ENCODE measurements at places on chromosomes 2 and 18. TPM values are rescaled to one million over a fixed set of nuclear protein-coding genes. Genes with fewer than 3 reads are reported as not detected.

SCYGR7 gene
- not detected for total RNA-seq

GRCh38 chr18:78740876-78741275, 238.7 kb upstream of the SALL3 start:
- no peak overlapping the region for H3K4me3 ChIP-seq
- H3K27ac ChIP-seq = no peak overlapping the region
- DNase-seq = no peak
- peaks cover 16% of the 10 kb centered on the region for H3K36me3 ChIP-seq
- no peaks in the 10 kb centered on the region for H3K4me1 ChIP-seq

DNA sequence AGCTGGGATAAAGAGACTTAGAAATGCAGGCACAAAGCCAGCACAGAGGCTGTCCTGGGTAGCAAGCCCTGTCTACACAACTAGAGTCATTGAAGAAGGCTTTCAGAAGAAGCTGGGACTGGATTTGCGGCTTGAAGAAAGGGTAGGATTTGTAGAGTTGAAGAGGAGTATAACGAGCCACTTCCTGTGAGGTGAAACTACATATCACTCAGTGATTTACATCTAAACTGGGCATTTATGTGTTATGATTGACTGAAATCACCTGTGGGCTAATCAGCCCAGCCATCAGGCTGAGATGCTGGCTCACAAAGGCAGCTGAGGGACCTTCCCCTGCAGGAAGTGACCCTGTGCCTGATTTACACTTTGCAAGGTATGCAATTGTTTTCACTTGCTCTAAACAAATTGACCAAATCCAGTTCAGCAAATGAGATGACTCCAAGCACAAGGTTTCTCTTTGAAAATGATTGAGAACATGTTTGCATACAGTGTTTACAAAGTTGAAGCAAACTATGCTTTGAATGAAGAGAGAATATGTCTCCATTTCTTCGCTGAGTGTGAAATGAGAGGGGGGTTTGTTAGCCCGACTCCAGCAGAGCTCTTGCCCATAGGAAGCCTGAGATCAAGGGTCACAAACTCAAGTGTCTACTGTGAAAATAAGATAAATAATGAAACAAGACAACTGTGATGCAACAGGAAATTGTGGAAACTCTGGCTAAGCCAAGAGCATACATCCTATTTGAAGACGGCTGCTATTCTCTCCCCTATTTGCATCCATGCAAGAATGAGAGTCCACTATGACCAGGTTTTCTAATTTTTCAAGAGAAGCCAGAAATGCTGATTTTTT, 69.3 kb upstream of the HK2 start:
- no peaks in the 10 kb centered on the region for H3K36me3 ChIP-seq
- H3K4me1 ChIP-seq = peaks cover 18% of the 10 kb centered on the region
- no peak overlapping the region for H3K27ac ChIP-seq
- no peak for DNase-seq
- no peak overlapping the region for H3K4me3 ChIP-seq

DNA sequence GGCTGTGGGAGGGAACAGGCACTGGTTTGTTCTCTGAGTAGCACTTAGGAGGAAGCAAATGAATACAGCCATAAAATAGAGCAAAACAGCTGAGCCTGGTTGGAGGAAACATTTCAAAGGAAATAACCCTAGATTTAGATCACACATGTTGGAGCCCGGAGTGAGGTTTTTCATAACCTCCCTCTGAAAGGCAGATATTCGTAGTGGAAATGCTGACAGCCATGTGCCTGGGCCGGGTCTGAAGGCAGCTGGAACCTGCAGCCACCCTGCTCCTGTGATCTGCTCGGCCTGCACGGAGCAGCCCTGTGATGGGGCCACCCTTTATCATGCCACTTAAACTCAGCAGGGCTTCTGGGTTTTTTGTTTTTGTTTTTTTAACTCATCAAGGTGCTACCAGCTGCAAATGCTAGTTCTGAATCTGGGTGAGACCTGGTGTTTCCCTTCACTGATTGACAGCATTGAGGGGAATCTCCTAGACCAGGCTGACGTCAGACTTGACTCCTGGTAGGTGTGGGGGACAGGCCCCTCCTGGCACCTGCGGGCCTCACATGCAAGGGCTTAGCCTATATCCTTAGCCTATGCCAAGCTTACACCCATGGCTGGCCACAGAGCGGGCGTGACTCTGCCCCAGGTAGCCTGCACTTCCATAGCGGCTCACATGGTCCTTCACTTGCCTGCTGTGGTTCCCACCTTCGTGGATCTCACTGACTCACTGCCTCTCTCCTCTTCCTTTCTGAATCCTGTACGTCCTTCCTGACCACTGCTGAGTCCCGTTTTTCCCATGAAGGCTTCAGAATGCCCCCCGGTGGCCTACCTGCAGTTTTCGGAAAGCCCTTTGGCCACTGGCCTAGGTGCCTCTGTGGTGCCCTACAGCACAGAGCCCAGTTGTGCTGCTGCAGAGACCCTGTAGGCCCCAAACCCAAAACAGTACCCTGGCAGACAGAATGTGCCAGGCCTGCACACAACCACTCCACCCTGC, 217.3 kb downstream of the SEPTIN10 start:
- no peak overlapping the region for H3K27ac ChIP-seq
- H3K4me1 ChIP-seq = peaks cover 6% of the 10 kb centered on the region
- DNase-seq = peak; percentile 23
- no peaks in the 10 kb centered on the region for H3K27me3 ChIP-seq

ATP6V1B1 gene
- not detected for total RNA-seq

DNA sequence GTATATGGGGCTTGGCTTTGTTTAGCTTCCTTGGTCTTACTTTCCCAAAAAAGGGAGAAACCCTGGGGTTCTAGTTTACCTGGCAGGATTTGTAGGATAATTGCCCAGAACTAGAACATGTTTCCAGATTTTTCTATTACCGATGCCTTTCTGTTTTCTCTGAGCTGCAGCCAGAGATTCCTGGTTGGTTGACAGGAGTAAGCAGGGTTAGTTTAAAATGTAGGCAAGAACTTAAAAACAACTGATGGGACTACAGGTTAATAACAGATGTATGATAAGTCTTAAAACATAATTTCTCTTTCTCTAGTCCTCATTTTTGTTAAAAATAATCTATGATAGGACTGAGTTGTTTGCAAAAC, 38.9 kb upstream of the GMCL1 start:
- no peaks in the 10 kb centered on the region for H3K27me3 ChIP-seq
- H3K4me3 ChIP-seq = no peak overlapping the region
- H3K4me1 ChIP-seq = peaks cover 18% of the 10 kb centered on the region
- DNase-seq = no peak
- H3K36me3 ChIP-seq = no peaks in the 10 kb centered on the region

GRCh38 chr2:118295592-118296390, 207.5 kb downstream of the INSIG2 start:
- peaks cover 1% of the 10 kb centered on the region for H3K4me1 ChIP-seq
- DNase-seq = no peak
- no peak overlapping the region for H3K27ac ChIP-seq
- no peak overlapping the region for H3K4me3 ChIP-seq

DNA sequence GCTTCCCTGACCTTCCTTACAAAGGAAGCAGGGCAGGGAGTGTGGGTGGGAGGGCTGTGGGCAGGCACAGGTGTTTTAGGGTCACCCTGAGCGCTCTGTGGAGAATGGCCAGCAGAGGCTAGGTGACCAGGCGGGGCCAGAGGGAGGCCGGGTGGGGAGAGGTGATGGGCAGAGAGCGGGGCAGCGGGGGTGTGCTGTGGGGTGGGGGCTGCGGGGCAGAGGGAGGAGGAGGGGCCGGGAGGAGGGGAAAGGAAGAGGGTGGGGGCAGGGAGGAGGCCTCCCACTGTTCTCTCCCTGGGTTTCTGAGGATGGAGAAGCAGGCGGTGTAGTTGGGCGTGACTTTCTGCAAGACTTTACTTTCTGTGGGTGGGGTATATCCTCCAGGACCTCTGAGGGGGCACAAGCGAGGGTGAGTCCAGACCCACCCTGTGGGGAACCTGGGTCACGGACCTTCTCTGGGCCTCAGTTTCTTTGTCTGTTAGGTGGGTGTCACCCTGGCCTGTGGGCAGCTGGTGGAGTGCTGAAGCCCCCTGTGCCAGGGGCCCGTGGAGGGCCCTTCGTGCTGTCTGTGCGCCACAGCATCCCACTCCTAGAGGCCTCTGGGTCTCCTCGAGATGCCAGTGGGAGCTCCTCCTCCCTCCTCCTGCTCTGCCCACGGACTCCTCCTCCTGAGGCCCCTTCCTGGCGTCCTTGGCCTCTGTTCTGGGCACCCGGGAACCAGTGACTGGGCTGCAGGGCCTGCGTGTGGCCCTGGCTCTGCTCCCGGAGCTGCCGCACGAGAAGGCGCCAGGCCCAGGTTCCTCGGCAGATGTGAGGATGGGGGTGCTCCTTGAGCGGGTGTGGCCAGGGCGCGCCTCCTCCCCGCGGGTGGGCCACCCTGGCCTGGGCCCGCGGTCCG, 6.3 kb upstream of the NEU4 start:
- H3K4me3 ChIP-seq = no peak overlapping the region
- H3K27ac ChIP-seq = no peak overlapping the region
- H3K27me3 ChIP-seq = peaks cover 22% of the 10 kb centered on the region
- DNase-seq = no peak
- peaks cover 8% of the 10 kb centered on the region for H3K4me1 ChIP-seq

DNA sequence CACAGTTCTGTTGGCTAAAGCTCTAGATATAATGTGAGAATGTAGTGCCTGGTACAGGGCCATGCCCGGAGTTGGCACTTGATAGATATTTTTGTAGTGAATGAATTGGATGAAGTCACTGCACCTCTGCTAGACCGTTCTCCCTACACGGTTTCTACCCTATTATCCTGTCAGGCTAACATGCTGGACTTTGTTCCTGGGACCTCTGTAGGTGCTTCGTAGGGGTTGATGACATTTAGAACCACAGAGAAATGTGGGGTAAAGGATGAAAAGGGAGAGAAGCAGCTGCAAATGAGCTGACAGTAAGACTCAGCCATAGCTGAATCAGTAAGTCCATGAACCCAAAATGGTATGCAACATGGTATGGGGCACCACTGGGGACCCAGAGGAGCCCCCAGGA, 4.1 kb upstream of the FBLN7 start:
- no peak overlapping the region for H3K27ac ChIP-seq
- peaks cover 37% of the 10 kb centered on the region for H3K27me3 ChIP-seq
- no peak overlapping the region for H3K4me3 ChIP-seq
- no peak for DNase-seq
- H3K4me1 ChIP-seq = peaks cover 7% of the 10 kb centered on the region

GRCh38 chr2:192011196-192011595, 164.3 kb upstream of the CAVIN2 start:
- H3K27ac ChIP-seq = peak overlapping the region; percentile 80
- no peak overlapping the region for H3K4me3 ChIP-seq
- no peak for DNase-seq
- no peaks in the 10 kb centered on the region for H3K36me3 ChIP-seq
- peaks cover 41% of the 10 kb centered on the region for H3K4me1 ChIP-seq

GRCh38 chr2:39164089-39164488, 43.2 kb upstream of the SOS1 start:
- no peaks in the 10 kb centered on the region for H3K36me3 ChIP-seq
- peaks cover 6% of the 10 kb centered on the region for H3K4me1 ChIP-seq
- no peak overlapping the region for H3K27ac ChIP-seq
- DNase-seq = no peak
- H3K27me3 ChIP-seq = no peaks in the 10 kb centered on the region

- peaks cover 5% of the 10 kb centered on the region for H3K36me3 ChIP-seq
- H3K4me1 ChIP-seq = no peaks in the 10 kb centered on the region
Measured at GRCh38 chr2:238019962-238020361, 40.8 kb upstream of the SCLY start.

GRCh38 chr2:26395394-26395793, 6.3 kb upstream of the DRC1 start:
- no peak for DNase-seq
- no peak overlapping the region for H3K27ac ChIP-seq
- no peaks in the 10 kb centered on the region for H3K27me3 ChIP-seq
- no peak overlapping the region for H3K4me3 ChIP-seq
- no peaks in the 10 kb centered on the region for H3K36me3 ChIP-seq
- no peaks in the 10 kb centered on the region for H3K4me1 ChIP-seq

DNA sequence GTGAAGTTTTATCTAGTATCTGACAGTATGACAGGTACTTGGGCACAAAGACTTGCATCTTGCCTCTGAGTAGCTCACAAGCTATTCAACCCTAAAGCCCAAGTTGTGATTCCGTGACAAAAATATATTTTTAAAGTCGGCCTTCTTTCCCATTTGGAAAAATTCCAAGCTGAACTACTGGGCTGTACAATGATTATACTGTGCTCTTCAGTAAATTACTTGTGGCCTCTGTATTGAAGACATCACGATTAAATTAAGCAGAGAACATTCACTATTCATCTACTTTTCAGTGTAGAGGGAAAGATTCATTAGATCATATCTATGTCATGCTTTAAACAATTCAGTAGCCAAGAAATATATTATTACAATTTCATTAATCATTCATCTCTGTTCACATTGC, 282.2 kb downstream of the CDH2 start:
- H3K36me3 ChIP-seq = no peaks in the 10 kb centered on the region
- no peaks in the 10 kb centered on the region for H3K4me1 ChIP-seq
- no peaks in the 10 kb centered on the region for H3K27me3 ChIP-seq
- no peak overlapping the region for H3K4me3 ChIP-seq
- no peak for DNase-seq

GRCh38 chr2:169598982-169599381, 14.8 kb downstream of the PPIG start:
- DNase-seq = no peak
- no peak overlapping the region for H3K27ac ChIP-seq
- no peaks in the 10 kb centered on the region for H3K4me1 ChIP-seq
- H3K27me3 ChIP-seq = no peaks in the 10 kb centered on the region
- peaks cover 2% of the 10 kb centered on the region for H3K36me3 ChIP-seq
- no peak overlapping the region for H3K4me3 ChIP-seq

DNA sequence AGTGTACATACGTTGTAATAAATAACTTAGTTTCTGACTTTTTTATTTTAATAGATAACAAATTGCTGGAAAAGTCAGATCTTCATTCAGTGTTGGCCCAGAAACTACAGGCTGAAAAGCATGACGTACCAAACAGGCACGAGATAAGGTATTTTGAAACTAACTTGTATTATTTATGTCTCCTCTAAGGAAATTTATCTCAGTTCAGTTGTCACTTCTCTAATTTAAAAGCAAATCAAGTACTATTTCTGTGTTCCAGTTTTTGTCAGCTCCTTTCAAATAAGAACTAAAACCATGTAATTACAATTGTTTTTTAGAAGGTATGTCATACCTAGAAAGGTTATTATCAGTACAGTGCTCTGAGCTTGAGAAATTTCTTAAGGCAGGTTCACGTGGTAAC, 4.6 kb downstream of the ATG16L1 start:
- H3K36me3 ChIP-seq = peaks cover 43% of the 10 kb centered on the region
- no peak overlapping the region for H3K4me3 ChIP-seq
- no peaks in the 10 kb centered on the region for H3K27me3 ChIP-seq

- no peak overlapping the region for H3K4me3 ChIP-seq
- no peaks in the 10 kb centered on the region for H3K4me1 ChIP-seq
- no peaks in the 10 kb centered on the region for H3K27me3 ChIP-seq
Measured at GRCh38 chr2:198141726-198142125, 337.3 kb downstream of the PLCL1 start.
